HS-27A (cell line): ENCODE measurements at places on chromosomes 2 and 18.

DNA sequence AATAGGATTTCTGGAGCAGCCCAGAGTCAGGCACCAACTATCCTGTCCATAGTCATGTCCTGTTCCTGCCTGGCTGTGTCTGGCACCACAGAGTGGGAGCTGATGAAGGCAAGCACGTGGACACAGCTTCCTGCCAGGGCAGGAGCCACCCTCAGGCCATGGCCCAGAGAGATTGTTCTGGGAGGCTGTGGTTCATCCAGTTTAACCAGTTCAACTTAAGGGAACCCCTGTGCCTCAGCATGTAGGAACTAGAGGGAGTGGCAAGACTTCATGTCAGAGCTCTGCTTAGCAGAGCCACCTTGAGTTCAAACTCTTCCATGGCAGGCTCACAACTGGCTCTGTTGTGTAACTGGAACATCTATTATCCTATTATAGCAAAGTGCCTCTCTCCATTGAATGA is 73.2 kb upstream of the NCKAP5 start:
- DNase-seq, result peak; percentile 49

GRCh38 chr2:188327518-188328213 is 36.0 kb downstream of the GULP1 start:
- no peak for DNase-seq

GRCh38 chr2:235642446-235643098 is 148.7 kb downstream of the AGAP1 start:
- no peak for DNase-seq

GRCh38 chr2:29920631-29921559 is 491 bp downstream of the ALK start:
- no peak for DNase-seq

- DNase-seq, result no peak
Measured at GRCh38 chr2:191478799-191479679, 198.9 kb upstream of the NABP1 start.

DNA sequence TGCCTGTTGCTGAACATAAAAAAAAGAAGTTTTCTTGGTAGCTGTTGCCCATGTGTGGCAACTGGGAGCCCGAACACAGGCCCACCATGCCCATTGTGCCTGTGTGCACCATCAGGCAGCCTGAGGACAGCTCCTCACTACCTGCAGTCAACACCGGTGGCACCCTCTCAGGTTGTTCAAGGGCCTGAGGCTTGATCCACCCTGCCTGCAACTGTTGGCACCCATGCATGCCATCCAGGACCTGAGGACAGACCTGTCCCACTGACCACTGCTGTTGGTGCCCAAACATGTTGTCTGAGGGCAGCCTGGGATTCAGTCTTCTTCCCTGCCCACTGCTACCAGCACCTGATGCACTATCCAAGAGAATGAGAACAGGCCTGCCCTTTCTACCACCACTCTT is 661.1 kb upstream of the ZNF804A start:
- DNase-seq, result no peak

DNA sequence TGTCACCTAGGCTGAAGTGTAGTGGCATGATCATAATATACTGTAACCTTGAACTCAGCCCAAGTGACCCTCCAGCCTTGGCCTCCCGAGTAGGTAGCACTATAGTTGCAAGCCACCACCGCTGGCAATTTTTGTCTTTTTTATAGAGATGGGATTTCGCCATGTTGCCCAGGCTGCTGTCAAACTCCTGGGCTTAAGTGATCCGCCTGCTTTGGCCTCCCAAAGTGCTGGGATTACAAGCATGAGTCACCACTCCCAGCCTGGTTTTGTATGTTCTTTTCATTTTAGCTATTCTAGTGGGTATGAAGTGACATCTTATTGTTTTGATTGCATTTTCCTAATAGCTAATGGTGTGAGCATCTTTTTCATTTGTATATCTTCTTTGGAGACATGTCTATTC is 11.3 kb upstream of the EXOC6B start:
- DNase-seq, result no peak

GRCh38 chr18:69944436-69944835 is 3.2 kb downstream of the CD226 start:
- no peak for DNase-seq

GRCh38 chr2:166468124-166469024 is 25.7 kb downstream of the SCN7A start:
- DNase-seq, result no peak

- DNase-seq, result no peak
Measured at GRCh38 chr2:71492112-71492511, 38.8 kb downstream of the DYSF start.

- no peak for DNase-seq
Measured at GRCh38 chr2:5377323-5377722, 314.9 kb upstream of the SOX11 start.

- DNase-seq, result peak; percentile 5
Measured at GRCh38 chr2:129923265-129924091, 56.0 kb upstream of the RAB6C start.

- DNase-seq, result no peak
Measured at GRCh38 chr2:53784436-53784835, 2.3 kb downstream of the ASB3 start.

- DNase-seq, result no peak
Measured at GRCh38 chr2:224194161-224194560, 155.1 kb upstream of the SERPINE2 start.

- no peak for DNase-seq
Measured at GRCh38 chr2:132911726-132912724, 242.0 kb upstream of the LYPD1 start.

DNA sequence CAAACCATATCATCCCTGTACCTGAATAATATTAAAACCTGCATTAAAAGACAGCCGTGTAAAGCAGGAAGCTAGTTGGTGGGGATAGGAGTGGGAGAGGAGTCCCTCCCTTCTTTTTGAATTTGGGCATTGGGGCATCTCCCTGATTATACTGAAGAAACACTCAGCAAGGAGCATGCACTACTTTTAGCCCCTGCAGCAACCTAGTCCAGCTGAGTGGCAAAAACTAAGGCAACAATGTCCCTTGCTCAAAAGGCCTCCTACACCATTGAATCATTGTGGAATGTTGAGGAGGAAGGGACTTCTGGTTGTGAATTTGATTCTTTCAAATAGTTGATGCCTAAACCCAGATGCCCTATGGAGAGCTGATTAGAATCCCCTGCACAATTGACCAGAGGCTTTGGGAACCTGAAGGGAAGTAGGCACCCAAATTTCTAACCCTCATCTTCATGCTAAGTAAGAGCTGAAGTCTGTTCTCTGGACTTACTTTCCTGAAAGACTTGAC is 111.7 kb downstream of the DDX1 start:
- no peak for DNase-seq

GRCh38 chr2:39728941-39729351 is 50.1 kb downstream of the THUMPD2 start:
- no peak for DNase-seq

DNA sequence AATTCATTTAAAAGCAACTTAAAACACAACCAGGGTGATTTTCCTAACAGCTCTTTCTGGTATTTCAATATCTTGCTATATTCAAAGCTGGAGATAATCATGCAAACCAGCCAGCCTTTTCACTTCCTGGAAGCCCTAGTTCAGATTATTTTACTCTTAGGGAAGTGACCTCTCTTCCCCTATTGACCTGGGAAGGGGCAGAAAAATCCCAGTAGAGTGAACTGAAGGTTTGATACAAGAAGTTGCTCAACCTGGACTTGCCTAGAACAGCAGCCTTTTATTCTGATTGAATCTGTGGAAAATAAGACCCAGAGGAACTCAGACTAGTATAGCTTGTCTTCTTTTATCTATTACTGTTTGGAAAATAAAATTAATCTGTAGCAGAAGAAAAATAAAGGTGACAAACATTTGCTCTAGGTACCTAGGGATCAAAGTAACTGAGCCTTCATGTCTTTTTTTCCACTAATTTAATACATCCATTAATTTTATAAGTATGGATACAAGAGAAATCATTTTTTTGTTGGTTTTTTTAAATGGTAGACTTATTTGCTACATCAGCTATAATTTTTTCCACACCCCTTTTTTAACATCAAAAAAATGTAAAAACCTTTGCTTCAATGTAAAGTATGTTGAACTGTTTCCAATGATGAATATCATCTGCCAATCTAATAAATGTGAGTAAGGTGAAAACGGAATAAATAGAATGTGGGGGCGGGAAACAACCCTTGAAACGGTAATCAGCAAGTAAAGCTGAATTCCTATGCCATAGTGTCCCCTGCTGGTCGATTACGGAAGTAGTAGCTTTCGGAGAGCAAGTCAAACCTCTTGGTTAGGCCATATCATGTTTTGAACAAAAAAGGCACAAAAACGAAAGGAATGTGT is 629.9 kb downstream of the NRXN1 start:
- DNase-seq, result peak; percentile 17

DNA sequence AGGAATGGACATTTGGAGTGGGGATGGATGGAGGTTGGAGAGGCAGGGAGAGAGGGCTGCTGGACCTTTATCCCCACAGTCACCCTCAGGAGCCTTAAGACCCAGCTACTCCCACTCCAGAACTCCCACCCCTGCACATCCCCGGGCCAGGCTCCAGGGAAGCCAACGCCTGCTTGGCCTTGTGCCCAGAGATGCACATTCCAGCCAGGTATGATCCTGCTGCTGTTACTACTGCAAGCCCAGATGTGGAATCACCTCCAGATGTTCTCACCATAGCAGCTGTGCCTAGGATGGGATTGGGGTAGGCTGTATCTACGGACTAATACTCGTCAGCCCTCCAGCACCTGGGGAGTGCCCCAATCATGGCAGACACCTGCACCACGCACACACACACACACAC is 71.7 kb downstream of the ZFP36L2 start:
- no peak for DNase-seq

- DNase-seq, result no peak
Measured at GRCh38 chr2:219949053-219949452, 321.6 kb downstream of the SLC4A3 start.

GRCh38 chr2:102736110-102736409 is 25.8 kb upstream of the TMEM182 start:
- DNase-seq, result no peak
